ENCODE measurements at places on chromosomes 5 and 9.

DNA sequence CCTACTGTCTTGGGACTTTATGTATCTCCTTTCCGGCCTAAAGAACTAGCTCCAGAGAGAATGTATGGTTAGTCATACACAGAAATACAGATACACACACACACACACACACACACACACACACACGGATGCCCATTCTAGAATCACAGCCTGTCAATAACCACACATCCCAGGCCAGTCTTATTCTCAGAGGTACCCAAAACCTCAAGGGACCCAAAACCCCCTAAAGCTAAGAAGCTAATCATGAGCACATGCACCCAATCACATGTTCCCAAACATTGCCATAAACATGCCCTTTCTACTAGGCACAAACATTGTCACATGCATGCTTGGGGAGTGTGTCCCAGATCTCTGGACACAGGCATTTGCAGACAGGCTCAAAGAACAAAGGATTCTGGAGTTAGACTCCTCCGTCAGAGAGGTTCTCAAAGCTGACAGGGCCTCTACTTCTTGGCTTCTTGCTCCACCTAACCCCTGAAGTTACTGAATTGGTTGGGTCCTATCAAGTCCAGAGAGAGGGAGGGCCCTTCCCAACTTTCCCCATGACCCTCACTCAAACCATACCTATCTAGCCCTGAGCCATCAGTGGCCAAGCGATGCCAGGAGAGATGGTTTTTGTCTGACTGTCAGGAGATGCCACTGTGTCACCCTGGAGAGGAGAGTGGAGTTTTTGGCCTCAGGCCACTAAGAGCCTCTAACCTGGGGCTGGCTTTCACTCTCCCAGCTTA, 78.7 kb downstream of the NRG2 start:
- DNase-seq = no peak

GRCh38 chr9:84871983-84872382, 202.5 kb downstream of the NTRK2 start:
- DNase-seq = no peak

- no peak for DNase-seq
Observed at GRCh38 chr5:90747175-90747574, 188.6 kb downstream of the ADGRV1 start.

GRCh38 chr9:127179633-127180441, 57.4 kb upstream of the ANGPTL2 start:
- DNase-seq = no peak

DNA sequence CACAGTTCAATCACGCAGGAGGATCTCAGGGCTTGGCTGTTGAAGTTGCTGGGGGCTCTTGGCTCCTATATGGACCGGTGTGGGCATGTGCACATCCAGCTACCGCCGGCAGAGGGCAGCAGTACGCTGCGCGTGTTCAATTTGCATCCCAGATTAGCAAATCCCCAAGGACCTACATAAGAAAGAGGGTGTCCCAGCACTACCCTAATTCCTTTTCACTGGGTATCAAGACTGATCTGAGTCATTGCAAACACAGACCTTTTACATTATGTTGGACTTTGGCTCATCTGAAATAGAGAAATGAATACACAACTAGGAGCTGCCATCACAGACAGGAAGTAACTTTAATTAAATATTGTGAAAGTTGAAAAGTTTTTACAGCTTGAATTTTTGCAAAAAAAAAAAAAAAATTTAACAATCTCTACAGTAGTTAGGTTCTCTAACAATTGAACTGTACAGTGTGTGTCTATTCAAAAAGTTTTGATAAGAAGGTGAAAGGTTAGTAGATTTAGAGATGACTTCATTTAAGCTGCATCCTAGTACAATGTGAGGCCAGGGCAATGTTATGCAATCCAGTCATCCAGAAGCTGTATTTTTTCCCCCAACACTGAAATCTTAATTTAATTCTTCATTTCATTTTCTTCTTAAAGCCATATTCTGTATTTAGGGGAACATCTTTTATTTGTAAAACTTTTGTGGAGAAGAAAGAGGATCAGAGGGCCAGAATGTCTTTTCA, 404.0 kb downstream of the EBF1 start:
- peak; percentile 74 for DNase-seq

GRCh38 chr9:96501633-96502538, 51.9 kb downstream of the HABP4 start:
- no peak for DNase-seq

- DNase-seq = no peak
Observed at GRCh38 chr5:62608529-62609511, 30.2 kb downstream of the LRRC70 start.

Measured in activated CD8-positive, alpha-beta T cell treated with anti-CD3 and anti-CD28 coated beads, Interleukin-2, amount 10 ng/mL, durations not matched to agents 7 days and 5 days (primary cell).